ENCODE measurements at places on chromosomes 5 and 9.

GRCh38 chr9:120360046-120360445 lies 219.9 kb downstream of the CDK5RAP2 start:
- no peak for DNase-seq

GRCh38 chr5:172004824-172005237 lies 1.6 kb downstream of the FBXW11 start:
- DNase-seq: no peak

GRCh38 chr5:110909950-110910349 lies 161.6 kb upstream of the TSLP start:
- DNase-seq: no peak

DNA sequence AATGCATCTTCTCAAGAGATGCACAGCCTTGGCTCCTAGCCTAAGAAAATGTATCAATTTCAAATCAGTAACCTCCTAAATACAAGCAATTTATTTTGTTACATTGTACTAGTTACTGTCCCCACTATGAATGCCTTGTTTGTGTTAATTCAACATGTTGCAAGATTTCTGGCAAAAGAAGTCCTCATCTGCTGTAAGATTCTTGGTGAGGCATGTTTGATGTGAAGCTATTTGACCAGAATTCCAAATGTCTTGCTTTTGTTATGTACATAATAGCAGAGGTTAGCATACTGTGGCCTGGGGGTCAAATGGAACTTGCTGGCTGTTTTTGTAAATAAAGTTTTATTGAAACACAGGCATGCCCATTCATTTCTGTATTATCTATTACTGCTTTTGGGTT lies 1023.1 kb upstream of the WWC1 start:
- no peak for DNase-seq

DNA sequence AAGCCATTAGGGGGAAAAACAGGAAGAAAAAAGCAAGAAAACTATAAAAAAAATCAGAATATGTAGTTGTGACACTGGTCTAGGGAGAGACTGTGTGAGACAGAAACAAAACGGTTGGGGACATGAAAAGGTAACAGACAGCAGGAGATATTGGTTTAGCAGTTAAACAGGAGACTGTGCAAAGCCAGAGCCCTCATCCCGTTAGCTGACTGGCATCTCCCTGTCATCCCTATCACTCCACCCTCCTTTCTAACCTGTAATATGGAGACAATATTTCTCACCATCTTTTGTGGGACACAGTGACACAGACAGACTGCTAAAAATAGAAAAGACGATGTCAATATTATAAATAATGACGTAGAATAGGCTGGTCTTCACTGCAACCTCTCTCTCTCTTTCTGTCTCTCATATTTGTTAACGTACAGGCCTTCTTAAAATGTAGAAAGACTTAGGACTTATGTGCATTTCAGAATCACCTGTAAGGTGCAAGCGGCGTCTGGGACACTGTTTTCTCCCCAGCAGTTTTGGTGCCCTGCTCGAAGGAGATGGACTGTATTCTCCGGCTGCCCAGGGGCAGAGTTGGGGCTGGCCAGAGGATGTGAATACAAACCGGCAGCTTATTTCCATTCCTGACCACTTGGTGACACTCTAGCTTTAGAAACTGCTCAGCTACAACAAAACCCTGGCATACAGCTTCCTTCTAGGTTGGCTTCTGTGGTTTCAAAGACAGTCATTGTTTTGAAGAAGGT lies 190.6 kb downstream of the MAT2B start:
- no peak for DNase-seq

GRCh38 chr5:164326219-164326618 lies 820.8 kb downstream of the MAT2B start:
- no peak for DNase-seq

- DNase-seq: no peak
These were observed 109.0 kb upstream of the SMC2 start for GRCh38 chr9:103985077-103985476.

GRCh38 chr5:32984851-32985610 lies 273.9 kb downstream of the NPR3 start:
- no peak for DNase-seq

DNA sequence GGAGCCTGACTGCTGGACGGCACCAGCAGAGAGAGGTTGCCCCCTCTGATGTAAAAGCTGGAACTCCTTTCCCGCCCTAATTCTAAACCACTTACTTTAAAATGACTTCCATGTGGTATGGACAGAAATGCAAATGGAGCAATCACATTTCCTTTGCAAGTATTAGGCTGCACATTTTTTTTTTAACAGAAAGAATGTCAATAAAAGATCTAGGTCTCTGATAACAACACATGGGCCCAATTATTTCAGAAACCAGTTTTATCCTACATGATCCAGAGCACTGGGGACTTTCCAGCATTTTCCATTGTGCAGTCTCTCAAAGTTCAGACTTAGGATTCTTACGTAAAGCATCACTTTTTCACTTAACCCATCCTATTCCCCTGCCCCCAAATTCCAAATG lies 203.7 kb downstream of the NXNL2 start:
- DNase-seq: no peak

All from heart left ventricle (tissue), 16 donors.